ENCODE measurements at places on chromosomes 6 and 20. TPM values are rescaled to one million over a fixed set of nuclear protein-coding genes. Genes with fewer than 3 reads are reported as not detected.

CST5 gene
- not detected for total RNA-seq

BHLHE23 gene
- not detected for total RNA-seq

IP6K3 gene
- 0.18 TPM for total RNA-seq

DNA sequence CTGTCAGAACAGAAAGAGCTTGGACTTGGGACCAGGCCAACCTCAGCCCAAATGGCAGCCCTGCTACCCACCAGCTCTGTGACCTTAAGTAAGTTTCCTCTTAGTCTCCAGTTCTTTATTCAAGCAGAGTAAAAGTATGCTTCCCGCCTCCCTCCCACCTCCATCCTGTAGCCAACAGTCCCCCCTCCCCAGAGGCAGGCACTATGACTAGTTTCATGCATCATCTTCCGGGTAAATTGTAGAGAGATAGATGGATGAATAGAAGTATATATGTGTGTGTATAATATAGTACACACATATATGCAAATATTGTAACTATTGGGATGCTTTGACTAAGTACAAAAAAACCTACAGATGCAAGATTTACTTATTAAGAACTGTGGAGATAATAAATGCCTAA, 39.5 kb upstream of the B4GALT5 start:
- no peak for DNase-seq

DNA sequence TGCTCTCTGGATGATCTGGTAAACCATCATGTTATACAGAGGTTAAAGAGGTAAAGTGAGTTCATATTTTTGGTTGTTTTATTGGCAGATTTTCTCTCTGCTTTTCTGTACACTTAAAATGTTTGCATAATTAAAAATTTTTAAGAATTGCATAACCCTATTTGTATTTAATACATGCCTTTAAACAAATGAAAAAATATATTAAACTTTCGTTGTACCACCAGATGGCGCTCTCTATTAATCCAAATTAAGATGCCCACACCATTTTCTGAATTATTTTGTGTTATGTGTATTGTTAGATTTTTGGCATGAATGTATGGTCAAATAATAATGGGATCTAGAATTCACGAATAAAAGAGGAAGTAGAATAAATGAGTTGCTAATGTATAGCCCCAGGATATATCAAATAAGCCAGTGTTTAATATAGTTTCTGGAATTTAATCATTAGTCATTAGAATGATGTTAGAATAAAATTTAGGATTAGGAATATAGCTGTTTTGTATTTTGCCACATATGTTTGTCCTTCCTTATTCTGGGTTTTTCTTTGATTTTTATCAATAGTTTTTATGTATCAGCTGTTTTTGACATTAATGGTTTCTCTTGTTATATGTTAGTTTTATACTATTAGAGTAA, 38.9 kb downstream of the SMAP1 start:
- peak; percentile 58 for DNase-seq
